ENCODE measurements at places on chromosomes 4 and X. TPM values are rescaled to one million over a fixed set of nuclear protein-coding genes. Genes with fewer than 3 reads are reported as not detected.

Gene PNCK
- total RNA-seq, result 0.75 TPM

GRCh38 chrX:10722851-10723250 is 102.5 kb upstream of the MID1 start:
- ATAC-seq, result peak; percentile 72

Gene GAGE12E
- not detected for total RNA-seq

DNA sequence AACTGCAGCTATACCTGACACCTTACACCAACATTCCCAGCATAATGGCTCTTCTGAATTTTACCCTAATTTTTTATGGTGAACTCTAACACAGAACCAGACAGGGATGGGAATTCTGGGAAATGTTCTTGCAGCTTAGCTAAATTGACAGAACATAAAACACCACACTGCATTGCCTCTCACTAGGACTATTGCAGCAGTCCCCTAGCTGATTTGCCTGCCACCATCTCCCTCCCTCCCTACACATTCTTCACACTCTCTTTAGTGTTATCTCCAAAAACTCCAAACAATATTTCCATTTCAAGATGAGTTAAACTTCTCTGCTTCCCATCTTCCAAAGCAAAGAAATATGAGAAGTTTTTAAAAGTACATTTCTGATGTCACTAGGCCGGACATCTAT is 733.9 kb upstream of the INTU start:
- ATAC-seq, result no peak

Measured in motor neuron (in vitro differentiated cells).